ENCODE measurements at places on chromosomes 4 and X.
A peak's percentile ranks its signal among the peaks of the same experiment; 100 is the strongest.

GRCh38 chrX:40622479-40623138 is 619 bp upstream of the MPC1L start:
- no peak for DNase-seq

DNA sequence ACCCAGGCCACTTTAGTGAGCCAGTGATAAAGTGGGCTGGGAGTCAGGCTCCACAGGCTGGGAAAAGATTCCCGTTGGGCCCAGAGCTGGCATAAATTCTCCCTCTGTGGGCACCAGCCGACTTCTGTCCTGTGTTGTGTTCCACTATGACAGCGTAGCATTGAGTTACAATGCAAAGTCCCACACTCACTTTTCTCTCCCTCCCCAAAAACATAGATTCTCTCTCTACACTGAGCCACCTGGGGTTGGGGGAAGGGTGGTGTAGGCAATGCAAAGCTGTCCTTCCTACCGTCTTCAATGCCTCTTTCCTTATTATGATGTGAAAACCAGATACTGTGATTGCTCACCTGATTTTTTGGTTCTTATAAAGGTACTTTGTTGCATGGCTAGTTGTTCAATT is 566.2 kb downstream of the RAPGEF2 start:
- DNase-seq, result no peak

- DNase-seq, result no peak
Measured at GRCh38 chr4:105686571-105686970, 21.9 kb downstream of the INTS12 start.

DNA sequence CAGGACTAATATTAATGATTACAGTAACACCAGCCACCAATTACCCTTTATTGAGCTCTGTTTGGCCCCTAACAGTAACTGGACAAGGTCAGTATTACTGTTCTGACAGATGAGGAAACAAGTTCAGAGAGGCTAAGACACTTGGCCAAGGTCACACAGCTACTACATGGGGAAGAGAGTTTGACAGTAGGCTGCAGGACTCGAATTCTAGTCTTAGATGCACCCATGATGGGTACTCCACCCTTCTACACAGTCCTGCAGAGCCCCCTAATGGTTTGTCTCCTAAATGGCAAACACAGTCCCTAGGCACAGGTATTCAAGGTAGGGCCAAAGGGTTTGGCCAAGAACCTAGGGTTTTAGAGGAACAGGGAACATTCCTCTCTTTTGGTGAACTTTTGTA is 93.9 kb downstream of the NSUN7 start:
- peak; percentile 41 for DNase-seq

Data from natural killer cell (primary cell).